ENCODE measurements at places on chromosomes 3 and 15.

DNA sequence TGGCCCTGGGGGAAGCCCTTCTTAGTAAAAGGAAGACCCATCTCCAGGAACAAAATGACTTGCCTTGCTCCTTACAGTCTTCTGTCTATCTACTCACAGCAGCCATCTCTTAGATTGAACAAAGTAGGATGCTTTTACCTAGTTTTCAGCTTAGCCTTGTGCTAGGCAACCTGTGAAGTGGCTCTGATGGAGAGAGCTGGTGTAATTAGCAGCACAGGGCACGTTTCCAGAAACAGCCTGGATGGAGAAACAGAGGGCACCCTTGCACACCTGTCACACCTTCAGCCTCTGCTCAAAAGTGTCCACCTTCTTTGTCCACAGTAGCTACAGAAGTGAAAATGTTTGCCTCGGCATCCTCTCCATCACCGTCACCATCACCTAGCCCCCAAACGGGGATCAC lies 292.9 kb downstream of the RORA start:
- DNase-seq = no peak

GRCh38 chr15:89278307-89278706 lies 34.5 kb downstream of the FANCI start:
- no peak for DNase-seq

- DNase-seq = no peak
Observed at GRCh38 chr3:57783186-57784088, 27.3 kb downstream of the SLMAP start.

GRCh38 chr15:93076217-93076616 lies 12.8 kb downstream of the RGMA start:
- no peak for DNase-seq

- DNase-seq = peak; percentile 98
Observed at GRCh38 chr15:101723874-101724674, at the start of gene TARS3. TARS3 (minus strand) TSS chr15:101724473; CDS start chr15:101724387, 86 bp downstream.

- DNase-seq = no peak
Observed at GRCh38 chr3:190642016-190642415, 128.1 kb downstream of the IL1RAP start.

DNA sequence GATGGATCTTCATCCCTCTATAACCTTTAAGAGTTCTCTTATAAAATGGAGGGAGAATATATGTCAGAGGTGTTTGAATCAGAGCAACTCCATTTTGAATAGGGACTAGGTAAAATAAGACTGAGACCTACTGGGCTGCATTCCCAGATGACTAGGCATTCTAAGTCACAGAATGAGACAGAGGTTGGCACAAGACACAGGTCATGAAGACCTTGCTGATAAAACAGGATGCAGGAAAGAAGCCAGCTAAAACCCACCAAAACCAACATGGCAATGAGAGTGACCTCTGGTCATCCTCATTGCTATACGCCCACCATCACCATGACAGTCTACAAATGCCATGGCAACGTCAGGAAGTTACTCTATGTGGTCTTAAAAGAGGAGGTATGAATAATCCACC lies 211.0 kb downstream of the GBE1 start:
- DNase-seq = no peak
